NCI-H2029 treated with DMSO at 0.1 percent for 48 hours (cell line): ENCODE measurements at places on chromosomes 1 and 21.

- no peak for DNase-seq
Measured at GRCh38 chr21:31667132-31667531, 7.6 kb downstream of the SOD1 start.

- no peak for DNase-seq
Measured at GRCh38 chr1:90176530-90176929, 181.6 kb downstream of the ZNF326 start.

DNA sequence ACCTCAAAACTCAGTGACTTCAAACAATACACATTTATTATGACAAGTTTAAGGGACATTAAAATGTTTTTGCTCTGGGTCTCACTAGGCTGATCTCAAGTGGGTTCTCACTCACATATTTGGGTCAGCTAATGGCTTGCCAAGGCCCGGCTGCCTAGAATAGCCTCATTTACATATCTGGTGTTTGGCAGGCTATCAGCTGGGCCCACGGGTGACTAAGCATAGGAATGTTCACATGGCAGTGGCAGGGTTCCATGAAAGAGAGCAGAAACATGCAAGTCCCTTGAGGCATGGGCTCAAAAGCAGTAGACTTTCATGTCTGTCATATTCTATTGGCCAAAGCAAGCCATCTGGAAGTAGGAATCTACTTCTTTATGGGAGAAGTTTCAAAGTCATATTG lies 492.6 kb downstream of the KCNT2 start:
- no peak for DNase-seq

GRCh38 chr1:36351227-36351977 lies 28.0 kb upstream of the EVA1B start:
- DNase-seq, result no peak

DNA sequence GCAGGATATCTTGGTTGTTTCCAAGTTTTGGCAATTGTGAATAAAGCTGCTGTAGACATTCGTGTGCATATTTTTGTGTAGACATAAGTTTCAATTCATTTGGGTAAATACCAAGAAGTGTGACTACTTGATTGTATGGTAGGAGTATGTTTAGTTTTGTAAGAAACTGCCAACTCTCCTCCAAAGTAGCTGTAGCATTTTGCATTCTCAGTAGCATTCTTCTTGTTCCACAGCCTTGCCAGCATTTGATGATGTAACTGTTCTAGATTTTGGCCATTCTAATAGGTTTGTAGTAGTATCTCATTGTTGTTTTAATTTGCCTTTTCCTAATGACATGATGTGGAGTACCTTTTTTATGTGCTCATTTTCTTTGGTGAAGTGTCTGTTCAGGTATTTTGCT lies 38.6 kb upstream of the PLA2G4A start:
- no peak for DNase-seq
